ENCODE measurements at places on chromosomes 1 and 21.
A peak's percentile ranks its signal among the peaks of the same experiment; 100 is the strongest.

GRCh38 chr1:156281693-156282478 lies 739 bp downstream of the SMG5 start:
- peak; percentile 58 for DNase-seq

DNA sequence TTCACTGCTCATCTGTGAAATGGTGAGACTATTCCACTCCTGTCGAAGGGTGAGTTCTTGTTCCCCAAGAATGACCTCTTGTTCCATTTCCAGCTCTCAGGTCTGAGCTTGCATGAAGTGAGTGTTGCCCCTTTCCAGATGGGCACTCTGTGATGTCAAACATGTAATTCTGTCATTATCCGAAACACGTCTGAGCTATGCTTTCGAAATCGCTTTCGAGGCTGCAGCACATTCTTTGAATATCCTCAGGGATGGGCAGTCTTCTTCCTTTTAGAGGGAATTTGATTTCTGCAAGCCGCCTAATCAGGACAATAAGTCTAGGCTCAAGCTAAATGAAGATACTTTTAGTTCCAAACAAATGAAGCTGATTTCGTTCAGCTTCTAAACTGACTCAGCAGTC lies 15.1 kb downstream of the NFASC start:
- no peak for DNase-seq

- no peak for DNase-seq
These were observed 58.5 kb upstream of the S1PR1 start for GRCh38 chr1:101178341-101178687.

DNA sequence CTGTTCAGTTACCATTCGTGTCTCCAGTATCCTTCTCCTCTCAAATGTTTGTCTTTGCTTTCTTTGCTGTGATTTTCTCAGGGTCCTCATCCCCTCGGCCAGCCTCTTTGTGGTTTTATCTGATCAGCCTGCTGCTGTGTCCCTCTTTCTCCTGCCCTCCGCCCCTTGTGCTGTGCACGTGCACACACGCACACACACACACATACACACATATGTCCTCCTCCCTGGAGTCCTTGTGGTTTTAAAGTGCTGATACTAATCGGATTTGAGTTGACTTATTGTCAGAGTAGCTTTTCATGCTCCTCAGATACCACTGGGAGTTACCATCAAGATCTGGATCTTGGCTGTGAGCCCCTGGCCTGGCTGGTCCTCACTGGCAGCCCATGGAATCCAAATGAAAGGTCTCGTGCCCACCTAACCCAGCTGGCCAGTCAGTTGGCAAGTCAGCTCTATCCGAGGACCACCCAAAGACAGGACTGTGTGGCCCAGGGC lies 34.1 kb downstream of the QSOX1 start:
- no peak for DNase-seq

DNA sequence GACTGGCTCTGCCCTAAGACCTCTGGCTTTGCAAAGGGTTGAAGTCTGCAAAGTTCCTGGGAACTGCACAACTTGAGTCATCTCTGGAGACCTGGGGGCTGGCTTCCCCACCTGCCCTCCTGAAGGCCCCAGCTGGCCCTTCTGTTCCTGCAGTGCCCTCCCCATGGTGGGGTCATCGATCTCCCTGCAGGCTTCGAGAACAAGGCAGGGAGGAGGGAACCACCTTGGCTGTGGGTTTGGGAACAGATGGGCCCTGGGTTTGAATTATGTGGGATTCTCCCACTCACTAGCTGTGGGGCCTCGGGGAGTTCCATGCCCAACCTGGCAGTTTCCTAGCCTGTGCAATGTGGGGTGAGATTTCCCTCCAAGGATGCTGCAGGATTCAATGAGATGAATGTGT lies 310.2 kb downstream of the PTPRU start:
- DNase-seq = no peak

Measured in NCI-H526 treated with DMSO at 0.1 percent for 48 hours (cell line).